Neuronal stem cell (in vitro differentiated cells): ENCODE measurements at places on chromosomes 3 and 15.

DNA sequence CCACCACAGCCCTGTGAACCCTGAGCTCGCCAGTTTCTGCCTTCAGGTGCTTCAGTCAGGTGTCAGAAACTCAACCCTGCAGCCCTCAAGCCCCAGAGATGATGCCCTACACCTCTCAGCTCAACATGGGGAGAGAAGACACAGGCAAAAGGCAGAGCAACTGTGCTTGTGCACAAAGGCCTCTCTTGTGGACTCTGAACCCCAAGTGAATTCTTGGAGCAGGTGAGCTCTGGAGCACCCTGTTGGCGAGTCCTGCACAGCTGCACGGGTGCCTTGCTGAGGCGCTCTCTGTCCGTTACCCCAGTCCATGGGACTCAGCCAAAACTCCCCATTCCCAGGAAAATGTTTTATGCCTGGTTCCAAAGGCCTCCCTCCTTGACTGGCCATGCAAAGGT lies 197.0 kb downstream of the KLF13 start:
- no peak for DNase-seq

GRCh38 chr3:23999012-23999641 lies 54.0 kb downstream of the NR1D2 start:
- DNase-seq, result peak; percentile 72

GRCh38 chr3:114827495-114827894 lies 319.6 kb downstream of the ZBTB20 start:
- DNase-seq, result peak; percentile 9

GRCh38 chr3:128335621-128336296 lies 130.9 kb downstream of the DNAJB8 start:
- no peak for DNase-seq

- no peak for DNase-seq
Measured at GRCh38 chr15:87620393-87620792, 636.1 kb downstream of the NTRK3 start.

GRCh38 chr3:3087716-3088465 lies 22.3 kb downstream of the IL5RA start:
- DNase-seq, result no peak

DNA sequence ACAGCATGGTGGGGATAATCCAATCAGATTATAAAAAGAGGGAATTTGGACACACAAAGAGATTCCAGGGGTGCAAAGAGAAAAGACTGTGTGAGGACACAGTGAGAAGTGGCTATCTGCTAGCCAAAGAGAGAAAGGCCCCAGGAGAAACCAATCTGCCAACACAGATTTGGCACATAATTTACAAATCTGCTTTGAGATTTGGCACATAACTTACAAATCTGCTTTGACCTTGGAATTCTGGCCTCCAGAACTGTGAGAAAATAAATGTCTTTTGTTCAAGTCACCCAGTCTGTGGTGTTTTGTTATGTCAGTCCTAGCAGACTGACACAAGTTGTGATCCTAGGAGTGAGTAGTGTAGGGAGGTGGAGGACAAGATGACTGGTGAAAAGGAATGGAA lies 3.5 kb upstream of the TM4SF18 start:
- DNase-seq, result no peak

DNA sequence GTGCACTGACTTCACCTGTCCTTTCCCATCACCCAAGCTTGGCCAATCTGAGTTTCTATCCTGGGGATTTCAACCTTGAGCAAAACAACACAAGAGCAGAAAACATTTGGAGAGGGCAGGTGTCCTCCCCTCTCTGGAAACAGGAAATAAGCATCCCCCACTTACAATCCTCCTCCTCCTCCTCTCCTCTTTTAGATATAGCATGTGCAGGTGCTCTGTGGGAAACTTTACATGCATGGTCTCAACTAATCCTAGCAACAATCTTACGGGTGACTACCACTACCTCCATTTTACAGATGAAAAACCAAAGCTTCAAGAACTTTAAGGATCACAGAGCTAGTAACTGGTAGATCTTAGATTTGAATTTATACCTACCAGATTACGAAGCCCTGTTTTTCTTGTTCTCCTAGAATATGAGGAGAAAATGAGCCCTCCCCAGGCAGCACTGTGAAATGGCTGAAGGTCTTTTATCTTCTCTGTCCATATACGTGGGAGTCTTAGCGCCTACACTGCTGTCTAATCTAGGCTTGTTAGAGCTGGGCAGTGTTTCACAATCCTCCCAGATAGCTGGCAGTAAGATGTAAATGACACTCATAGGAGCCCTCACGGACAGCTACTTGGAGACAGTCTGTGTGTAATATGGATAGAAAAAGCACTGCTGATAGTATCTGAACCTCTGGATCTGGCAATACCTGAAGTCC lies 301.2 kb upstream of the PROK2 start:
- no peak for DNase-seq

DNA sequence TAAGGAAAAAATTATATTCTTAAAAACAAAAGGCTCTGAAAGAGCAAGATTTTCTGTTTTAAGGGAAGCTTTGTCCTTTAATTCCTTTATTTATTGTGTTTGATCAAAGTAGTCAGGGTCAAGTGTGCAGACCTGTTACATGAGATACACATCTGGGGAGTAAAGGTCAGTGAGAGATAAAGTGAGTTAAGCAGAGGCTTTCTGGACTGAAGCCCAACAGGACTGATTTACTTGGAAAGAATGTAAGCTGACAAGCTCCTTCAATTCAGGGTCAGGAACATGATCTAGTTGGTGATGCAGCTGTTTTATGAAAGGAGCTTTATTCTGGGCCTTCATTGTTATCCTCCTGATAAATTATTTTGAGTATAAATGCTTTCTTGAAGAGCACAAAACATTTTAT lies 20.7 kb upstream of the OTOL1 start:
- DNase-seq, result no peak

- no peak for DNase-seq
Measured at GRCh38 chr3:18370672-18371071, 54.5 kb downstream of the SATB1 start.

GRCh38 chr3:128318275-128318941 lies 148.3 kb downstream of the DNAJB8 start:
- no peak for DNase-seq

GRCh38 chr15:67148196-67148701 lies 82.8 kb downstream of the SMAD3 start:
- no peak for DNase-seq

GRCh38 chr3:100087198-100087597 lies 27.1 kb downstream of the FILIP1L start:
- no peak for DNase-seq

DNA sequence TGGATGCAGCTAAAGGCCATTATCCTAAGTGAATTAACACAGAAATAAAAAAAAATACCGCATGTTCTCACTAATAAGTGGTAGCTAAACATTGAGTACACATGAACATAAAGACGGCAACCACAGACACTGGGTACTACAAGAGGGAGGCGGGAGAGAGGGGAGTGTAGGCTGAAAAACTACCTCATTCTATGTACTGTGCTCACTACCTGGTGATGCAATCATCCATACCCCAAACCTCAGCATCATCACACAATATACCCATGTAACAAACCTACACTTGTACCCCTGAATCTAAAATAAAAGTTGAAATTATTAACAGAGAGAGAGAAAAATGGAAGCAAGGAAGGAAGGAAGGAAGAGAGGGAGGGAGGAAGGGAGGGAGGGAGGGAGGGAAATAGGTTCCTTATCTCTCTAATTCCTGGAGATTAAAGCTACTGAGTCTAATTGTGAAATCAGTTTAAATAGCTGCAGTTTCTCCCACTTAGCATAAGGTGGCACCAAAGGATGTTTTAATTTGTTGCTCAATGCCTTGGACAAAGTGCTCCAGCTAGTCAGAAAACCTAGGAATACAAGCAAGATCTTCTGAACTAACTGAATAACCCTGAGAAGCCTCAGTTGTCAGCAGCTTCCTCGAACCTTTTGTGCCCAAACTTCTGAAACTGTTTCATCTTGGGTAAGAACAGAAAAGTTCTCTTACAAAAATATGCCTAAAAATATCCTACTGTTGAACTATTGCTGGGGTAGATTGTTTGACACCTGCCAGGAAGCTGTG lies 79.4 kb upstream of the ATP11B start:
- DNase-seq, result no peak

DNA sequence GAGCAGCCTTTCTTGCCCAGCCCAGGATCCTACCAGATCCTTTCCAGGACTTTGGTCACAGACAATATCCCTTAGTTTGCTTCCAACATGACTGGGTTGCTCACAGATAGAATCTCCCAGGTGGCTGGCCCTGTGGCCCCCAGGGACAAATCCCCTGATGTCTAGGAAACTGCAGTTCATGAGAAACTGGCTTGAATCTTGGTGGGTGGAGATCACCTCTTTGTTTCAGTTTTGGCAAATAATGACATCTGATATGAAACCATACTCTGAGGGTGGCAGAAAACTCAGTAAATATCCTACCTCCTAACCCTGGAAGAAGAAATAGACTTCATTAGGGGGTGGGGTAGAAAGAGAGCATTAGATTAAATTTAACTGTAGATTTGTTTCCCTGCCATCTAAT lies 44.1 kb upstream of the PFN2 start:
- no peak for DNase-seq

DNA sequence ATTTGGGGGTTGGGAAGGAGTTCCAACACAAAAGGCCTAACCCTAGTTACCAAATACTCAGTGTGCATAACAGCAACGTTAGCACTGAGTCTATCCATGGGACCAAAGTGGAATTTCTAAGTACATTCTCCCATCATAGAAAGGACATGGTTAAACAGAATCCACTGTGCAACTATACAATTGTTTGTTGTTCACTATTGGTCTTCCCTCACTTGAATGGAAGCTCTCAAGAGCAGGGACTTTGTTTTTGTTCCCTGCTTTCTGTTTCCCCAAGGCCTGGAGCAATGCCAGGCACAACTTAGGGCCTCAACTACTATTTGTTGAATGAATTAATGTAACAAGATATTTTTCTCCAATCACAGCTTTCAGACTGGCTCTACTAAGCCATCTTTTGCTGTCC lies 25.6 kb downstream of the COL8A1 start:
- no peak for DNase-seq

- no peak for DNase-seq
Measured at GRCh38 chr3:156448300-156448699, 106.6 kb downstream of the SSR3 start.

DNA sequence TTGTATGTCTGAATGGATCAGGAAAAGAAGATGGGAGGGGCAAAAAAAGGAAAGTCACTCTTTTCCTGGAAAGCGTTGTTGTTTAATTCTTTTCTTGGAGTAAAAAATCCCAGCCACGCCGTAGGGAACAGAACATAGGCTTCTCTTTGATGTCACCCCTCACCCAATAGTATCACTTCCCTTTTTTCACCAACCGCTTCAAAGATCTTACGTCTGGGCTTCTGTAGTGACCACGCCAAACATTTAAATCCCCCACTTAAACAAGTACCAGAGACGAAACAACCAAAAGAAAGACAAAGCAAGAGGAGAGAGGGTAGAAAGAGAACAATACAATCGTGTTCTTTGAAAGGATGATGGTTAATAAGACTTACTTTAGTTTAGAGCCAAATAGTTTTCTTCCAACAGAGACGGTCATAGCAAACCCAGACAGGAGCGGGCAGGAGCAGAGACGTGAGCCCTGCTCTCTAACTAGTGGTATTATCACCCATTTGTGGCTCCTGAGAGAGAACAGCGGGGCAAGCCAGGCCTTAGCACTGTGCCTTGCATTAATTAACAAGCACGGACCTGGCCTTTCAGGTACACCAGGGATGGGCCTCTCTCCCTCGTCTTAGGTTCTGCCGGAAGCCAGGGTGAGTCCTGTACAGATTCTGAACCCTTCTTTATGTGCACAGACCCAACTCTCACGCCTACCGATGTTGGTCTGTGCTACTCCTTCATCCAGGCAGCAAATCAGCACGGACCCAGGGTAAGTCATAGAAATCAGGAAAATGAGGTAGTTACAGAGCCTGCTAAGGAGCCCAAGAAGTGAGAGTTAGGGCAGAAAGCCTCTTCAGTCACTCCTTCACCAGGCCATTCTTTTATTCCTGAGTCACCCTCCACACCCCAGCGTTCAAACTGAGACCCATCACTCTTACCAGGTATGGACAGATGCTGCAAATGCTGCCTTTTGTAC lies 28.2 kb upstream of the BCL6 start:
- no peak for DNase-seq

- no peak for DNase-seq
Measured at GRCh38 chr15:77040673-77041072, 30.2 kb downstream of the TSPAN3 start.

- no peak for DNase-seq
Measured at GRCh38 chr3:114743746-114744485, 403.2 kb downstream of the ZBTB20 start.

- no peak for DNase-seq
Measured at GRCh38 chr15:94203306-94203705, 28.1 kb upstream of the MCTP2 start.

- no peak for DNase-seq
Measured at GRCh38 chr3:78348664-78349063, 1308.8 kb downstream of the ROBO2 start.

DNA sequence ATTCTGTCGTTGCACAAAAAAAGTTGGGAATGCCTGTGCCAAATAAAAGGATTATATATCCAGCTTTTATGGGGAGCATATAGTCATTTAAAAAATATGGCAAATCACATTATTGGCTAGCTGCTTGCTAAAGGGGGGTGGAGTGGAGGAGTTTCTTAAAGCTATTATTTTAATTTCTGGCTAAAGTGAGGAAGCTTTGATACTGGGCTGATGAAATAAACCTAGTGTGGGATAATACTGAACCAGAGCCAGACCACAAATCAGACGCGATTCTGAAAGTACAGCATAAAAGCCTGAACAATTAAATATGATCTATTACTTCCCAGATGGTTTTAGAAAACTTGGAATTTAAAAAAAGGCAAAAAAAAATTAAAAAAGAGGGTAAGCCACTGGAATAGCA lies 14.4 kb downstream of the POLR2M start:
- no peak for DNase-seq

DNA sequence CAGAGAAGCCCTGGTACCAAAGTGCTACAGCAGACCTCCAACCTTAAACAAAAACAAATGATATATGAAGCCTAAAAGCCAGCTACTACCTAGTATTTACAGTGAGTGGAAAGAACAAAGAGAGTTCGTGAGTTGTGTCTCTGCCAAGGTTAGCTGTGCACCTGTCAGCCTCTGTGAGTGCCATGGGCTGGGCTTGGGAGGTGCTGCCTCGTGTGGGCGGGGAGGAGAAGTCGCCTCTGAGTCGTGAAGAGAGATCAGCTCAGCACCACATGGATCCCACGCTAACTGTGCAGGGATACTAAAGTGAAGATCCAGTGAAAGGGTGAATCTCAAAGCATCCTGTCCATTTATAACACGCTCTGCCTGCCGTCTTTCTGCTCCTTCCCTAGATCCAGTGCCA lies 101.9 kb downstream of the CHDH start:
- no peak for DNase-seq

- no peak for DNase-seq
Measured at GRCh38 chr3:142489572-142490323, 41.9 kb upstream of the XRN1 start.

DNA sequence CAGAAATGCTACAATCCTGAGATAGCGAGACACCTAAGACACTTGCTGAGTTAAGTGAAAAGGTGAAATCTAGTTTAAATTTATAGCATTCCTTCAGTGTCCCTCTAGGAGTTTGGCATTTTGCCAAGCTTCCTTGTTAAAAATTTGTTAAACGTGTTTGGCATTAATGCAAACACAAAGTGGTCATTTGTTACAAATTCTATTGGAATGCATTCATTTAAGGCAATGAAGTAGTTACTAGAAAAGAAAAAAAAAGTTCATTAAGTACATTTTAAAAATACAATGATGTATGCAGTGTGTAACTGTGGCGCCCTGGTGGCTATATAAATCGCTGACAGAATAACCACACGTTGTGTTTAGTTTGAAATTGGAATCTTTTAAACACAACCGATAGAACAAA lies 31.3 kb upstream of the WNT5A start:
- no peak for DNase-seq
